ENCODE measurements at places on chromosomes 2 and 18. TPM values are rescaled to one million over a fixed set of nuclear protein-coding genes. Genes with fewer than 3 reads are reported as not detected.

DNA sequence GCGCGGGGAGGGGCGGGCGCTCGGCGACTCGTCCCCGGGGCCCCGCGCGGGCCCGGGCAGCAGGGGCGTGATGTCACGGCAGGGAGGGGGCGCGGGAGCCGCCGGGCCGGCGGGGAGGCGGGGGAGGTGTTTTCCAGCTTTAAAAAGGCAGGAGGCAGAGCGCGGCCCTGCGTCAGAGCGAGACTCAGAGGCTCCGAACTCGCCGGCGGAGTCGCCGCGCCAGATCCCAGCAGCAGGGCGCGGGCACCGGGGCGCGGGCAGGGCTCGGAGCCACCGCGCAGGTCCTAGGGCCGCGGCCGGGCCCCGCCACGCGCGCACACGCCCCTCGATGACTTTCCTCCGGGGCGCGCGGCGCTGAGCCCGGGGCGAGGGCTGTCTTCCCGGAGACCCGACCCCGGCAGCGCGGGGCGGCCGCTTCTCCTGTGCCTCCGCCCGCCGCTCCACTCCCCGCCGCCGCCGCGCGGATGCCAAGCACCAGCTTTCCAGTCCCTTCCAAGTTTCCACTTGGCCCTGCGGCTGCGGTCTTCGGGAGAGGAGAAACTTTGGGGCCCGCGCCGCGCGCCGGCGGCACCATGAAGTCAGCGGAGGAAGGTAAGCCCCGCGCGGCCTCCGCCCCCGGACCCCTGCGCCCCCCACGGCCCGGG lies at the start of gene NFATC1:
NFATC1 (plus strand) TSS at position 170 of the 644 bp plus-strand sequence; CDS start at position 465, 295 bp downstream.
- DNase-seq = no peak

GRCh38 chr2:222468346-222468745 lies 44.0 kb downstream of the SGPP2 start:
- no peak for DNase-seq

GRCh38 chr2:156177654-156178053 lies 154.9 kb downstream of the NR4A2 start:
- no peak for DNase-seq

DNA sequence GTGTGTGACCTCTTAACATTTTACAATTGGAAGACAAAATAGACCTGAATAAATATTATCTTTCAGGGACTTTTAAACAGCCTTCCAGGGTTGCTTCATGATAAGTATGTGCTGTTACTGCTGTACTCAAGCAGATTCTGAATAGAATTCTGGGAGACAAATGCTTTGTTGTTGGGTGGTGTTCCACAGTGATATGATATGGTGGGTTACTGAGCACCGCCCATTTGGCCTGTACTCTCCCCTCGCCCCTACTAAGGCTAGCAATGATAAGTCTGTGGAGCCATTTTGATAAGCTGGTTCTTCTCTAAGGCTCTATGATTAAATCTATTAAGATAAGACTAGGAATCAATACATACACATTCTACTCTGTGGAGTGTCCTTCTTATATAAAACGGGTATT lies 89.8 kb upstream of the ITGA4 start:
- DNase-seq = no peak

GRCh38 chr2:85707304-85707703 lies 13.1 kb downstream of the GNLY start:
- peak; percentile 94 for DNase-seq

- no peak for DNase-seq
These were observed 184.6 kb downstream of the ST6GAL2 start for GRCh38 chr2:106701203-106702022.

GRCh38 chr2:144515696-144516410 lies 4.1 kb downstream of the ZEB2 start:
- DNase-seq = no peak

- peak; percentile 1 for DNase-seq
These were observed 595 bp upstream of the HDHD2 start for GRCh38 chr18:47150824-47151366.

- DNase-seq = no peak
These were observed 163.6 kb upstream of the TMEM200C start for GRCh38 chr18:6058941-6059340.

DNA sequence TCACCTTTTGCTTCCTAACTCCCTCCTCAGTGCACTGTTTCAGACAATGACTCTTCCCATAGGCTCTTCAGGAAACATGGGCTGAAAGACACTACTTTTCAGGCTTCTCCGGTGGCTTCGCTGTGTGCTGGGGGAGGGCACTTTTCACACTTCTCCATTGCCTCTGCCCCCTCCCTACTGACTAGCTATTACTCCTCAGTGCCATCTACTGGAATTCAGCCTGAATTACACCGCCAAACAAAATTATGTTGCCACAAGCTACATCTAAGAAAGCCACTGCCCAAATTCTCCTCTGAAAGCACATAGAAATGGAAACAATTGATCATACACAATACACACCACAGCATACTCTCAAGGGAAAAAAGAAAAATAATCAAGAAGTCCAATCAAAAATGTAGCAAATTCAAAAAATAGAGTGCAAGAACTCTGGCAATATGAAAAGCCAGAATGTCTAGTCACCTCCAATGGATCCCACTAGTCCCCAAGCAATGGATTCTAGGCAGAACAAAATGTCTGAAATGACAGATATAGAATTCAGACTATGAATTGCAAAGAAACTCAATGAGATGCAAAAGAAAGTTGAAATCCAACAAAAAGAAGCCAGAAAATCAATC lies 1139.4 kb upstream of the GYPC start:
- DNase-seq = peak; percentile 46

DNA sequence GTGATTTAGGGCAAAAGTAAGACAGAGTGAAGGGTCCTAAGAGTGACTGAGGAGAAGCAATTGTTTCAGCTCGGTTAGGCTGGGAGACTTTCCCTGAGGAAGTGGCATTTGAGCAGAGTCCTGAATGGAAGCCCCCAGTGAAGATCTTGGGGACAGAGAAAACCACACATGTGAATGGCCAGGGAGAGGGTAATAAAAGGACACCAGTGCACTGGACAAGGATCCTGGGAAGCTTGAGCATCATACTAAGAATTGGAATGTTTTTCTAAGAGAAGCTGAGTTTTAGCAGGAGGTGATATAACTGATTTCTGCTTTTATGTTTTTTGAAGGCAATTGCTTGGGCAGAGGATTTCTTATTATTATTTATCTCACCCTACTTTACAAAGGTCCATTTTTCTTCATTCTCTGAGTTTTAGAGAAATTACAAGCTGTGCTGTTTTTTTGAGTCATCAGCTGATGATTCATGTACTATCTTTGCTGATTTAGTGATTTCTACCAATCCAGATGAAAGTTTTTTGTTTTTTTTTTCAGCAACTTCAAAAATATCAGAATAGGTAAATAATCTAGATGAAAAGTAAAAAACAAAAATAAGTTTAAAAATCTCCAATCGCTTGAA lies 43.5 kb downstream of the MFSD6 start:
- no peak for DNase-seq

DNA sequence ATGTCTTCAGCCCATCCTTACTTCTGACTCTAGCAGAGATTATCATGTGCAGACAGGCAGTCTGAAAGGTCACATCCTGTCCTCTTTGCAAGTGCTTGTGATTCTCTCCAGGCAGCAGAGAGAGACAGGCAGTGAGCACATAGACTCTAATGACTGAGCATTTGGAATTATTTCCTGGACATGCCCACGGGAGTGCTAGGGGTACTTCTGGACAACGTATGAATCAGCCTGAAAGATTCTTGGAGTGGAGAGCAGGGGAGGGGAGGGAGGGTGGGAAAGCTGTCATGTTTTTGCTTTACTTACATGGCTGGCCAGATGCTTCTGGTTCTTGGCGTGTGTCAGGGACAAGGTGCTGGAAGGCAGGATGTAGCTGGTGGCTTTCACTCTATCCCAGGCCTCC lies 150.6 kb downstream of the RIF1 start:
- no peak for DNase-seq

GRCh38 chr2:51986101-51986500 lies 954.2 kb upstream of the NRXN1 start:
- no peak for DNase-seq

DNA sequence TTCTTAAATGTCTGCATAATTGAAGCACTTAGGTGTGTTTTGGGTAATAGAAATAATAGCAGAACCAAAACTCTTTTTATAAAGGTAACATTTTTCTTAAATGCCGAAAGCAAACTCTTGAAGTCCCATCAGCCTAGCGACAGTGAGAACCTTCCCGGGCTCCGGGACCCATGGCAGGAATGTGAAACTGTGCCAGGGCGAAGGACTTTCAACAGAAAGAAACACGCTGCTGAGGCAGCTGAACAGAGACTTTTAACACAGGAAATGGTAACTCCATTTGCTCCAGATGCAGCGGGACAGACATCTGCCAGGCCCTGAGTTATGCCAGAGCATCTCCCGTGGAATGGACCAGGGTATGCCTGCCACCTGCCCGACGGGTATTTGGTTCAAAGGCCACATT lies 34.3 kb downstream of the SALL3 start:
- DNase-seq = no peak

DNA sequence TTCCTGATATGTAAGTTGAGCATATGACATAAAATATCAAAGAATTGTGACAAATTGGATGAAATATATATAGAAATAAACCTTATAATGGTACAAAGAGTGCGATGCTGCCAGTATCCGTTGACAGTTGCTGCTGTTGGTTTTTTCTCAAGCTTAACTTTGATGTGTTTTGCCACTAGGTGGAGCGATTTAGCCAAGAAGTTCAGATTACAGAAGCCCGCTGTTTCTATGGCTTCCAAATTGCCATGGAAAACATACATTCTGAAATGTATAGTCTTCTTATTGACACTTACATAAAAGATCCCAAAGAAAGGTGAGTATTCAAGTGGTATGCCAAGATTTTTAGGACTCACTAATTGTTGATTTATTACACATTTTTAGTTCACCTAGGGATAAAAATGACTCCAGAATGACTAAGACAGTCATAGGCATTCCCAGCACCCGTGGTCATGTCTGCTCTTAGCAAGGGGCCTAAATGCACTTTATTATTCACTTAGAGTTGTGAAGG lies 2.1 kb downstream of the RRM2 start:
- peak; percentile 84 for DNase-seq

DNA sequence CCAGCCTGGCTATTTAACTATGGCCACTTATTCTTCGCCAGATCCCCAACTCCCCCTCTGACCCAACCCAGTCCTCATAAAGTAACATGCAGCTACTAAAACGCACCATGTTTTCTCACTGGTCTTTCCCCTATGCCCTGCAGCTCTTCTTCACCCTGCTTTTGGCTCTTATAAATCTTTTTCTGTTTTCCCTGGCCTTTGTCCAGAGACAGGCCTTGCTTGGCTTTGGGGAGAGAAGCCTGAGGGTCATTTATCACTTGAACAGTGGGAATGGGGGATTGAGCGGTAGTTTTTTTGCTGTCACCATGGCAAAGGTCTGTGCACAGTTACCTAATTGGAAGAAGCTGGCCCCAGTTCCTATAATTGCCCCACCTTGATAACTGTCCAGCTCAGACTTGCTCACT lies 202.9 kb upstream of the NT5C1B start:
- DNase-seq = no peak

GRCh38 chr2:231674587-231675338 lies 33.6 kb upstream of the PTMA start:
- DNase-seq = peak; percentile 78

GRCh38 chr2:220107380-220107791 lies 480.0 kb downstream of the SLC4A3 start:
- DNase-seq = no peak

DNA sequence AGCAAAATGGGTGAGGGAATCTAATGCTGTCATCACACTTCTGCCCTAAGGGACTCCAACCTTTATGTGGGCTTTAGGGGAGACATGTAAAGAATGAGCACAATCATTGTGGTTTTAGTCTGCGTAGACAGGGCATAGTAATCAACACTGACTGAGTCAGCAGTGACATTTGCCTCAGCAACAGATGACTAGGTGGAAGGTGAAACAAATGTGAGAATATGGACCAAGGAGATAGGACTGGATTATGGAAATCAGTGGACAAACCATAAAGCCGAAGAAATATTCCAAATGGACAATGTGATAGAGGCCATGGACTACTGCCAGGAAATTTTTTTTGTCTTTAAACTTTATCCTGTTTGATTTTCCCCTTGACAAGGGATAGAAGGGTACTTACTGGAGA lies 83.9 kb downstream of the PDK1 start:
- no peak for DNase-seq

- no peak for DNase-seq
These were observed 125.8 kb downstream of the C1D start for GRCh38 chr2:67936969-67937368.

DNA sequence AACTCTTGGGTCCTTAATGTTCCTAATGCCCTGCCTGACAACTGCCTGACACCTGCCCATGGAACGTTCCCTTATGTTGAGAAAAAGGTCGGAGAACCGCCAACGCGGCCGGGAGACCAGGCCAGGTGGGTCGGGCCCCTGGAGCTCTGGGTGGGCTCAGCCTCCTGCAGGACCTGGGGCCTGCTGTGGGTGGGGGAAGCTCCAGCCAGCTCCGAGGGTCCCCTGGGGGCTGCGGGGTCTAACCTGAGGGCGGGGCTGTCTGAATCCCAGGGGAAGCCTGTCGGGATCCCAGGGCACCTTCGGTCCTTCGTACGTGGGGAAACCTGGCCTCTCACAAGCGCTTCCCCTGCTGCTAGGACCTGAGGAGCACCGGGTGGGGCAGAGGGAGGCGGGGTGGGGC lies 296.0 kb downstream of the NDUFA10 start:
- no peak for DNase-seq

DNA sequence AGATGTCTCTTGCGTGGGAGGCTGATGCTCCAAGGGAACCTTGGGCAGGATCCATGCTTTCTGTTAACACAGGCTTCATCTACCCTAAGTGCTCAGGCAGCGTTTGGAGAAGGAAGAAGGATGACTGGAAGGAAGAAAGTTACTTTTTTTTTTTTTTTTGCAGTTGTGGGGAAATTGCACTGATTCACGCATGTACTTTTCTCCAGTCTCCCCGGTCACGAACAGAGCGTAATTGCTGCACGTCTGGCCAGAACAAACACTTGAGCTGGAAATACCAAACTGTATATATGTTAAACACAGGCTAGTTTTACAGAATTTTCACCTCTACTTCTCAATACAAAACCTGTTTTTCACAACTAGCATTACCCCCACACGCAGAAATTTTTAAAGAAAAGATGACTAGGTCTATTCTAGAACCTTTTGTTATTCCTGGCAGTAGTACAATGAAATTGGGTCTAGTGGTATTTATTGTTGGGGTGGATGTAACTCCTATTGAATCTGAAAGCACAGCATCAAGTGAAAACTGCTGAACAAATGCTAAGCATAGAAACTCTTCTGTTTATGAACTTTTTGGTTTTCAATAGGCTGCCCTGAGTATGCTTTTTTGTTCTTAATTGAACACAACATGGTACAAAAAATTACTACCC lies 9.3 kb upstream of the SCYGR5 start:
- DNase-seq = no peak

- no peak for DNase-seq
These were observed 31.3 kb upstream of the MSTN start for GRCh38 chr2:190093793-190094192.

- no peak for DNase-seq
These were observed 47.9 kb downstream of the RIT2 start for GRCh38 chr18:43067570-43067969.

GRCh38 chr2:40439473-40439872 lies 12.4 kb downstream of the SLC8A1 start:
- no peak for DNase-seq

GRCh38 chr2:37585295-37585908 lies 86.0 kb downstream of the CDC42EP3 start:
- DNase-seq = peak; percentile 38

SLC38A11 gene
- total RNA-seq = 5.3 TPM

SLC9A4 gene
- total RNA-seq = not detected

MREG gene
- total RNA-seq = 13.8 TPM

PRKAG3 gene
- total RNA-seq = not detected

SCN2A gene
- not detected for total RNA-seq

ABI2 gene
- 23.1 TPM for total RNA-seq

NXPH2 gene
- total RNA-seq = not detected

SPR gene
- total RNA-seq = 86.8 TPM

ALK gene
- not detected for total RNA-seq

CIAO1 gene
- total RNA-seq = 197 TPM

DSG2 gene
- total RNA-seq = 16.5 TPM
